ENCODE measurements at places on chromosomes 12 and 14. TPM values are rescaled to one million over a fixed set of nuclear protein-coding genes. Genes with fewer than 3 reads are reported as not detected.

DNA sequence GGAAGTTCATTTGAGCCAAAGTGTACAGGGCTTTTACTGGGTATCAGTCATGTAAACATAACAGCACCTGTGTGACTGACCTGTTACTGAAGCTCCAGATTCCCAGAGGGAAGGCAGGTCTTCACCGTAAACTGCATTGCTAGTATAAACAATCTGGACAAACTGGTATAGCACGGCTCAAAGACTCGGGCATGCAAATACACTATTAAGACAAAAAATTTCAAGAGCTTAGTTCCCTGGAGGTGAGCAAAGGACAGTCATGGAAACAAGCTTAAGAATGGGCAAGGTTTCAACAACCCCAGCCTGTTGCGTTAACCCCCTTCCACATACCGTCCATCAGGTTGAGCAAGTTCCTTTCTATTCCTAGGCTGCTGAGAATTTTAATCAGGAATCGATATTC is 9.4 kb downstream of the PARP11 start:
- DNase-seq: no peak

- DNase-seq: no peak
These were observed 77.4 kb downstream of the EML1 start for GRCh38 chr14:99870617-99871016.

GRCh38 chr14:80575763-80576162 is 364.5 kb upstream of the DIO2 start:
- no peak for DNase-seq

DNA sequence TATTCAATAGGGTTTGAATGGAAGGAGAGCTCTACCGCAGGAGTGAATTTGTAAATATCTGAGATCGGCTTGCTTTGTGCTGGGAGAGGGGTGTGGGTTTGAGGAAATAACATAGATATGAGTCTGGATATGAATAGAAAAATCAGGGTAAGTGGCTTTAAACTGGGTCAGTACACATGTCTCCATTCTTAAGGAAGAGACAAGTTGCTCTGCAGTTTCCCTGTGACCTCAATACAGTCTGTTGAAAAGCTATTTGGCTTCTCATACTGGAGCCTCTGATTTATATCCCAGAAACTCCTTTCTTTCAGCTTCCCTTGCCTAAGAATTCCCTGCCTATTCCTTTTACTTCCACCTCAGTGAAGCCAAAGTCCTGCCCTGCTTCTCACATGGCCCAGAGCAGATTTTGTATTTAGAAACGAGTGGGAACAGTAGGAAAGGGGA is 153.5 kb upstream of the ATF7IP start:
- DNase-seq: no peak

DNA sequence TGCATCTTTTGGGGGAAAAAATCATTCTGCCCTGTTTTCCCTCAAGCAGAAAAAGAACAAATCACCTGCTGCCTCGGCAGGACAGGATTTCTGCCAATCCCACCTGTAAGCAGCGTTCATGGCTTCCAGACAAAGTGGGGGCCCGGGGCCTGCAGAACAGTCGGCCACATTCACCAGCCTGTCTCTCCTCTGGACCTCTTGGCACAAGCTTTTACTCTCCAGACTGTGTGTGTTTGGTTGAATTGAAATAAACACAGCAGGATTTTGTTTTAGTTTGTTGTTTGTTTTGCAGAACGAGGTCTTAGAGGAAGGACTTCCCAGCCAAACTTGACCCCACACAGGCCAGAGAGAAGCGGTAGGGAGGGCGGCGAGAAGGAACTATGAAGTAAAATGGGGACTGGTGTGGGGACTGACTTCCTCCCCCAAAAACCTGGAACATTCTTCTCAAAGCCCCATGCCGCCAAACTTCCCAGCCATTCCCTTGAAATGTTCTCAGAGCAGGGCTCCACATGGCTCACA is 41.7 kb upstream of the FOS start:
- no peak for DNase-seq

- DNase-seq: no peak
These were observed 226.8 kb upstream of the RGS6 start for GRCh38 chr14:71705460-71705859.

- no peak for DNase-seq
These were observed 43.3 kb upstream of the ISM2 start for GRCh38 chr14:77541905-77542304.

DNA sequence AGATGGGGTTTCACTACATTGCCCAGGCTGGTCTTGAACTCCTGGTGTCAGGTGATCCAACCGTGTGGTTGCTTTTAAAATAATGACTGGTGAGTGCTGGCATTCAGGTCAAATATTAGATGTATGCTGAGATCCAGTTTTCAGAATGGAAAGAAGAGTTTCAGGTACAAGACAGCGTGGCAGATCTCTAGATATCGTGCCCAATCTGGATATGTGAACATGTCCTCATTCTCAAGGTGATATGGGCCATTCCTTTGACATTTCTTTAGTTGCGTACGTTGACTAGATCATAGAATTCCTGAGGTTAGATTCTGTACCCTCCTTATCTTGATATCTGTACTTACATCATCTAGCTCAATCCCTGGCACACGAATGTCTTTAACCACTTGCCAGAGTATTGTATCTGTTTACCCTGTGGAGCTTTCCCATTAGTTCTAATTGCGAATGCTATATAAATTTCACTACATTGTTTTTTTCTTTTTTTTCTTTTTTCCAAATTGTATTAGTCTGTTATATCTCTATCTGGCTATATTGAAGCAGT is 80.2 kb downstream of the ANO6 start:
- DNase-seq: no peak

DNA sequence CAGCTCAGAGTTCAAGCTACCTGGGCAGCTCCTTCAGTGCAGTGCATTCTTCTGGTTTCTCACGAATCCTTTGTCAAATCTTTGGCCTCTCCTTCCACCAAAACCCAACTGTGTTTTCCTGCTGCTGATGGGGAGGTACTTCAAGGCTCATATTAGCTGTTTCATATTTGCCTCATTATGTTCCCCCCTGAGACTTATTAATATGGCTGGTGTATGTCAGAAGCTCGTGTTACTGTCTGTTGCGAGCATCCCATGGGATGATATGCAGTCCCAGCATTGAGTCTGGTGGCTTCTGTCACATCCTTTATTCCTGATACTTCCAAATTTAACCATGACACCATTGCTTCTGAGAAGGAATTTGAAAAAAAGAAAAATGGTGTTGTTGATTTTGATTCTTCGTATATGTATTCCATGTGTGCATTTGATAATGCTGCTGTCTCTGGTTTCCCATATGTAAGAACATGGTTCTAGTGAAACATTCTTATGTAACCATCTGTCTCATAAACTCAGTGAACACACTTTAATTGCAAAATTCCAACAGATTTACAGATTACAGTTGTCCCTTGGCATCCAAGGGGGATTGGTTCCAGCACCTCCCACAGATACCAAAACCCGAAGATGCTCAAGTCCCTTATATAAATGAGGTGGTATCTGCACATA is 149.1 kb downstream of the KICS2 start:
- DNase-seq: no peak

- DNase-seq: no peak
These were observed 12.7 kb downstream of the KRT1 start for GRCh38 chr12:52667509-52667908.

GRCh38 chr12:66059666-66060065 is 70.9 kb downstream of the LLPH start:
- DNase-seq: no peak

- no peak for DNase-seq
These were observed 17.4 kb downstream of the VASH1 start for GRCh38 chr14:76778546-76779215.

GRCh38 chr12:41250748-41251147 is 62.6 kb downstream of the PDZRN4 start:
- no peak for DNase-seq

DNA sequence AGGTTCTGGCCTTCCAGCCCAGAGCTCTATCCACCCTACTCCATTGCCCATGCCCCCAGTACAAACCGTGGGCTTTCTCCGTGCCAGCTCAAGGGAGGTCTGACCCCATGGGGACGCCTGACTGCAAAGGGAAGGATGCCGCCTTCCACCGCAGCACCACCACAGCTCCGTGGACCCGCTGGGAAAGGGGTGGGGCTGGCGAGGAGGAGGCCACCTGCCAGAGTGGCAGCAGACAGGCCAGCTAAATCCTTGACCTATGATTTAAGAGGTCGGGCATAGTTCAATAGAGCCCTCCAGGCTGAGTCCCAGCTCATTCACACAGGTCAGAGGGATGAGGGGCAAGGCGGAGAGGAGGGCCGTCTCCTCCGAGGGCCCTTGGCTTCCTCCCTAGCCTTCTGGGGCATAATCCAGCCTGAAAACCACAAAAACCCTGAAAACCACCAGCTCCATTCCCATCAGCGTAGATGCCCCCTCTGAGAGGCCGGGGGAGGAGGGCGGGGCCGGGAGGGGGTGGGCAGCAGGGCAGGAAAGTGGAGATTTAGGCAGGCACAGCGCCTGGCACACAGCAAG is 14.9 kb upstream of the FIGNL2 start:
- no peak for DNase-seq

DNA sequence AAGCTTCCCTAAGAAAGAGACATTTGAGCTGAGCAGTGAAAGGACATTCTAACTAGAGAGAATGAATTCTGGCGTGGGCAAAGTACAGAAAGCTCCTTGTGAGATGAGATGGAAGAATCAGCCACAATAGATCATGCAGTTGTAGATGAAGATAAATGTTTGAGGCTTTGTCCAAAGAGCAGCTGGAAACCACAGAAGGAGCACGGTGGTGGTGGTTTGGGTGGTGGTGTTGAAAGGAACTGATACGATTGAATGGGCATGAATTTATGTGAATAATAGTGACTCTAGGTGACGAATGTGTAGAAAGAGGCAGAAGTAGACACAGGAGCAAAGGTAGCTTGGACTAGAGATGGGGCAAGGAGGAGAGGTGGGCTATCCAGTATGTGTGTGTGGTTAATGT is 260.5 kb upstream of the TMTC1 start:
- no peak for DNase-seq

The BDKRB1 gene
- polyA plus RNA-seq: 0.24 TPM

The IL26 gene
- polyA plus RNA-seq: not detected

The SERPINA6 gene
- 3.2 TPM for polyA plus RNA-seq

The MMP17 gene
- polyA plus RNA-seq: 0.53 TPM

The RAB15 gene
- 24.3 TPM for polyA plus RNA-seq

The ISM2 gene
- 2.8 TPM for polyA plus RNA-seq

Data from right renal cortex interstitium (tissue), 3 donors.